CMK (cell line): ENCODE measurements at places on chromosomes 1 and 21.

- no peak for DNase-seq
Measured at GRCh38 chr1:179083533-179083932, 1.7 kb downstream of the TOR3A start.

DNA sequence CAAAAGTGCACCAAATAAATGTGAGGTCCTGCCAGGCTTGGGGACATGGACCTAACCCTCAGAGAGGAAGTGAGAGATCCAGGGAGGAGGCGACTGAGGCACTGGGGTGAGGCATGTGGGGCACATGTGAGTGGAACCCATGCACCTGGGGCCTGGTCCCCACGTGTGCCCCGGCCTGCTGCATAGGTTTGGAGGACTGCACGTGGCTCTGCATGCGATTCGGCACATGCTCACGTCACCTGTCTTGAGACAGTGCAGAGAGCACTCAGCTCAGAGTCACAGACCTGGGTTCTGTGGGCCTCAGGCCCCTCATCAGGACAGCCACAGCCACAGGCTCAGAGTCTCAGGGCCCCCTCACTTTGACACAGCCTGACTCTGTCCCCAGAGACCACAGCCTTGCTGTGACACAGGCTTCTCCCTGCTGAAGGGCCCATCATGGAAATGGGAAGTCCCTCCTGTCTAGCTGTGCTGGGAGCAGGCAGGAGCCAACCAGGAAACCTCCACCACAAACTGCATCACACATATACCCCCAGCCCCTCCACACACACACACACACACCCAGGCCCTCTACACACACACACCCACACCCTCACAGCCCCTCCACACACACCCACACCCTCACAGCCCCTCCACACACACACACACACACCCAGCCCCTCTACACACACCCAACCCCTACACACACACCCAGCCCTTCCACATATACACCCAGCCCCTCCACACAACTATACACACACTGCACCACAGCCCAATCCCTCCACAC lies 48.2 kb downstream of the SLC9A1 start:
- no peak for DNase-seq

- DNase-seq, result no peak
Measured at GRCh38 chr1:64549464-64550239, 79.7 kb downstream of the CACHD1 start.

DNA sequence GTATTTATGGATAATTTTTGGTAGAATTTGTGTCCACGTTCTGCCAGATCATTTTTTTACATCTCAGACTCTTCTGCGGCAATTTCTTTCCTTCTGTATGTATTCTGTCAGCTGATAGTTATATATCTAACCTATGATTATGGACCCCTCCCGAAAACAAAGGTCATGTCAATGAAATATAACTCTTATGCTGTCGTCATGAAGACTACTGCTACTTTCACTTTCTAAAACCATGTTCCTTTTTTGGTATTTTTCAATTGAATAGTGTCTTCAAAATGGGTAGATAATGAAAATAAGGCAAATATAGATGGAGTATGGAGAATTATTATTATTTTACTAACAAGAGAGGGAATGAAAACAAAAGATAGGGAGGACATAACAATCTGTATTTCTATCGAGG lies 3.2 kb downstream of the ANGPTL1 start:
- no peak for DNase-seq

DNA sequence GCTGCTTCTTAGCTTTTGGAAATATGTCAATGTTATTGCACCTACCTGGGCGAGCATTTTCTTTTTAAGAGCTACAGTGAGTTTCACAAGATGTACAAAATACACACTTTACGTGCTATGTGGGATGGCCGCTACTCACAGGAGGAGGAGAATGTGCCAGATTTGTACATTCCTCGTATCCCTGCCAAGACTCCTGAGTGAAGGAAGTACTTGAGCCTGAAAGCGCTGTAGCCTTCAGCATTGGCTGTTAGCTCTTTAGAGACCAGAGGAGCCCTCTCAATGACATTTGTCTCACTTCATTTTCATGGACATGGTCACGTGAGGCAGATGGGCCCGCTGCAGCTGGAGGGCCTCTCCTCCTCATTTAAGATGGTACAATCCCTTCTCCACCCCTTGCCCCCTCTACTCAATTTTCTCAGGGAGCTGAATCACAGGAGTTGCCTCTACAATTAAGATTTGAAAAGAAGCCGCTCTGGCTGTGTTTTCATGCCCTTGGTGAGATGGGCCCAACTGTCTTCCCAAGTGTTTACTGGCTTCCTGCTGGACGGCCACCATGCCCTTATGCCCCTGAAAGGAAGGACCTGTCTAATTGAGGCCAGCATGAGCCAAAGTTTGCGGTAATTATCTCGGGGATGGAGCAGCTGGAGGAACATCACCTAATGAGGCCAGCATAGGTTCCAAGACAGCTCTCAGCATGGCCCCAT lies 442.6 kb downstream of the PRDM2 start:
- DNase-seq, result no peak

DNA sequence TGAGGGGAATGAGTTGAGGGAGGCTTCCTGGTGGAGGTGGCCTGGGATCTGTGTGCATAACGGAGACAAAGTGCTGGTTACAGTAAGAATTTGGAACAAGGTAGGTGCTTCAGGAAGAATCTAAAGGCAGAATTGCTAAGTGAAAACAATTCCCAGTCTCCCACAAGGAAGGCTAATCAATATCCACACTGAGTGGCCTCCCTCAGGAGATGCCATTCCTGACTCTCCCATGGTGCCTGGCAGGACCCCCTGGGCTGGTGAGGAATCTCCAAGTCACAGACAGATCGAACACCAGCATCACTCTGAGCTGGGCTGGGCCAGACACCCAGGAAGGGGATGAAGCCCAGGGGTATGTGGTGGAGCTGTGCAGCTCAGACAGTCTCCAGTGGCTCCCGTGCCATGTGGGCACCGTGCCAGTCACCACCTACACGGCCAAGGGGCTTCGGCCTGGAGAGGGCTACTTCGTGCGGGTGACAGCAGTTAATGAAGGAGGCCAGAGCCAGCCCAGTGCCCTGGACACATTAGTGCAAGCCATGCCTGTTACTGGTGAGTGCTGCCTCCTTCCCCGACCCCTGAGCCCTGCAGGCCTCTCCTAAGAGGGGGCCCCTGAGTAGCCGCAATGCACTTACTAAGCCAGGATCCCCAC lies 30.7 kb downstream of the IGFN1 start:
- DNase-seq, result no peak

- no peak for DNase-seq
Measured at GRCh38 chr1:66270119-66270812, 263.7 kb upstream of the SGIP1 start.

GRCh38 chr1:7962014-7962335 lies 464 bp downstream of the PARK7 start:
- no peak for DNase-seq
